Activated CD4-positive, alpha-beta T cell treated with anti-CD3 and anti-CD28 coated beads for 1 hour (primary cell): ENCODE measurements at places on chromosomes 13 and 19.
A peak's percentile ranks its signal among the peaks of the same experiment; 100 is the strongest.

DNA sequence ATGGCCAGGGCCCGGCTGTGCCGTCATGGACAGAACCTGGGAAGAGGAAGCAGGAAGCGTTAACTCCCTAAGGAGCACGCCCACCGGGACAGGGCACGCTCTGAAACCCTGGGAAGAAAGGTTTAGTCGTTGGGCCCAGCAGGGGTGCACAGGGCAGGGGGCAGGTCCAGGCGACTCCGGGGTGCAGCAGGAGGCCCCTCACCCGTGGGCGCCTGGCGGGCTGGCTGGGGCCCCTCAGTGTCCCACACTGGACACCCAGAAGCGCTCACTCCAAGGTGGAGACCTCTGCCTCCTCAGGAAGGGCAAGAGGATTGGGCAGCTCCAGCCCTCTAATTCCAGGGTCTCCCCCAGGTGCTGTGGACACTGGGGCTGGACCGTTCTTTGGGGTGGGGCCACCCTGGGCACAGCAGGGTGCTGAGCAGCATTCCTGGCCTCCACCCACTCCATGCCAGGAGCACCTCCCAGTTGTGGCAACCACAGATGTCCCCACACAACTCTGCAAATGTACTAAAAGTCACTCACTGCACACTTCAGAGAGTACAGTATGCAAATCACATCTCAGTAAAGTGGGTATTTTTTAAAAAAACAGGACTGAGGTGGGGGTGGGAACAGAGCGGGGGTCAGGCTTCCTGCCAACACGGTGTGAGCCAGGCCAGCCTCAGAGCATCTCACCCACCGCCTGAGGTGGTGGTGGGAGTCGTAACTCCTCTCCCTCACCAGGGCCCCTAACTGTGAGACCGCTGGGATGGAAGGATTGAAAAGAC lies 35.2 kb downstream of the PIP5K1C start:
- DNase-seq, result no peak

DNA sequence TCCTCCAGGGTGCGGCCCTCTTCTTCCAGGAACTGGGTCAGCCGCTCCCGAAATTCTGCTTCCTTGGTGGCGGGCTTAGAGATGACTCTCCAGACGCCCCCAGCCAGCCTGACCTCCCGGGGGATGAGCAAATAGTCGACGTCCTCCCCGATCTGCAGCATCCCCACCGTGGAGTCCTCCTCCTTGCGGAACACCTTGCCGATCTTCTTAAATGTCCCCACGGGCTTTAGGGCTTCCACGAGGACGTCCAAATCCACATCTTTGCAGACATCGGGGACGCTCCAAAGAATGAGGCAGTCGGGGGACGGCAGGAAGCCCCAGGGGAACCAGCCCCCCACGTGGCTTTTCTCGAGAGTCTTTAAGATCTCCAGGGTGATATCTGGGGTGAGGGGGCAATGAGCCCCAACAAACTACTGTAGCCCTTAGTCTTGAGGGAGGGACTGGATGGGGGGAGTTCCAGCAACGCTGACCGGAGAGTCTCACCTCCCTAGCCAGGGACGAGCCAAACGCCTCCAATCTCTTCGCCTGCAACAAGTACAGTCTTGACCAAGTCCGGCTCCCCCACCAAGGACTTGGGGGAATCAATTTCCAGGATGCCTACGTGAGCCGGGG lies 608 bp downstream of the CCDC8 start:
- no peak for DNase-seq

- peak; percentile 66 for DNase-seq
These were observed at the start of gene TDRD3 for GRCh38 chr13:60396783-60397703. Gene TDRD3, plus strand, starts transcription at chr13:60397220. Its CDS starts 145 bp downstream, at chr13:60397365.

- DNase-seq, result no peak
These were observed 540.4 kb downstream of the IRS2 start for GRCh38 chr13:109246001-109246400.

DNA sequence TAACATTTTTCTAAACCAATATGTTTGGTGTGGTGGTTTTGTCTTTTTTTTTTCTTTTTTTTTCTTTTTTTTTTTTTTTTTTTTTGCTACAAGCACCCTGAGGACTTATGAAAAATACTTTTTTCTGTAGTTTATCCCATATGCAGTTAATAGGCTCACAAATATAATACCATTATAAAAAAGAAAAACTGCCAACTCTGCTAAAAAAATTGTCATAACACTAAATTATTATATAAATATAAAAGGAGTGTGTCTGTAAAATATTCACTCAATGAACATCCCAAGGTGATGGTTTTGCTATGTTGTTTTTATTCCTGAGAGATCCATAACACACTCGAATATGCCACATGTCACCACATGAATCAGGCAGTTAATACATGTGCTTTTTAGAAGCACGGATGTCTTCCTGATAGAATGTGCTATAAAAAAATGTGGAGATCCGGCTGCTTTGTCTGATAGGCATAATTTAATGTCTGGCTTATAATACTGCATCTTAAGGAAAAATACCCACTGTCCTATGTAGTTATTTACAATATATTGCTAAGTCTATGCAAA lies 110.7 kb upstream of the ZNF507 start:
- no peak for DNase-seq

DNA sequence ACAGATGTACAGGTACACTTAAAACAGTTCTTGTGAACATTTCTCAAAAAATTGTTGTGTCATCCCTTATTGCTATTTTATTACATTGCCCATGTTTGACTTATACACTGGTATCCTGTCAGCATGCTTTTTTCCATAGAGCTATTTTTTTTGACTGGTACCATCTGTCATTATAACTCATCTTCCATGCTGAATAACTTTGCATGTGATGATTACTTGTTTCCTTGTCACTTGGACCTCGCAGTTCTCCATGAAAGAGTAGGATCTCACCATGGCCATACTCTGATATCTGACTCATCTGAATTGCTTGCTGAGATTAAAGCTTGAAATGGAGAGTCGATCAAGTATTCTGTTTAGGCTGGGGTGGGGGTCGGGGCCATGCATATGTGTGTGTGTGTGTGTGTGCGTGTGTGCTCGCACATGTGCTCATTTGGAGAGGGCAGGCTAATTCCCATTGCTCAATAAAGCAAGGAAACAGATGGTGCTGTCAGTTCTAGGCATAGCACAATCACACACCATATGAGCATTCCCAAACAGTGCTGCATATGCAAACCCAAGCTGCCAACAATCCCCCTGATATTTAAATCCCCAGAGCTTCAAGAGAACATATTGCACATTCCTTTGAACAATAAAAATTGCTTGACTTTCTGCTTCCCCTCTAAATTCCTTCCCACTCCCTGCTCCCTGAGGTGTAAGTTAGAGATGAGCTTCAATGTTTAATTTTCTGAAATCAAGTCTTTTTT lies 62.9 kb downstream of the NHLRC3 start:
- no peak for DNase-seq

DNA sequence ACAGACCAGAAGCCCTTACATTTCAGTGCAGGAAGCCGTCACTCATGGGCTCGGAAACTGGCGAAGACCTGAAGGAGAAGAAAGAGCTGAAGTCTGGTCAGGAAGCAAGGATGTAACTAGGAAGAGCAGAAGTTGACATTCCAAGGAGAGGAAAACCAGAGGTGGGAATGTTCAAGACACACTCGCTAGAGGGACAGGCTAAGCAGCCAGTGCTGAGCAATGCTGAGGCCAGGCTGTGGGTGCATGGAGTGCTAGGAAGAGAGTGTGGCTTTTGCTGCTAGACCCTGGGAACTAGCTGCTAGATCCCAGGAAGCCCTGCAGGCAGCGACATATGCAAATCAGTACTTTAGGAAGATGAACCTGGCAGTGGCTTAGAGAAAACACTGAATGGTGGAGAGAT lies 12.1 kb upstream of the URAD start:
- DNase-seq, result no peak

DNA sequence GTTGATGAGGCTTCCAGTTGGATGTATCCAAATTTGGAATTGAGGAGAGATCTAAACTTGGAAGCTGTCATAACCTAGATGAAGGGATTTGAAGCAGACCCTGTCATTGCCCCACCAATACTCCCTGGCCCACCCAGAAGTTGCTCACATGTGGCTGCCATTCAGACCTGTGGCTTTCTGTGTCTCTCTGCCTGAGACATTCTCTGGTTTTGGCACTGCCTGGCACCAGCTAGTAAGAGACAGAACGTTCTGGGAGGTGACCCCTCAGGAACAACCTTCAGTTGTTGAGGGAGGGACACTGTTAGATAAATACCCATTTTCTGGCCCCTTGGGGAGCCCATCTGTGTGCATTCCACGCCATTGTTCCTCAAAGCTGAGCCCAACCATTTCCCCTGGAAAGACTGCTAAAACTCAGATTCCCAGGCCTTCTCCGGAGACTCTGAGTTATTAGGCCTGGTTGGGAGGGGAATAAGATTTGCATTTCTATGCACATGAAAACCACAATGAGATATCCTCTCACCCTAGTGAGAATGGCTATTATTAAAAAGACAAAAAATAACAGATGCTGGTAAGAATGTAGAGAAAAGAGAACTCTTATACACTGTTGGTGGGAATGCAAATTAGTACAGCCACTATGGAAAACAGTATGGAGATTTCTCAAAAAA lies 290.4 kb downstream of the TSHZ3 start:
- DNase-seq, result no peak

DNA sequence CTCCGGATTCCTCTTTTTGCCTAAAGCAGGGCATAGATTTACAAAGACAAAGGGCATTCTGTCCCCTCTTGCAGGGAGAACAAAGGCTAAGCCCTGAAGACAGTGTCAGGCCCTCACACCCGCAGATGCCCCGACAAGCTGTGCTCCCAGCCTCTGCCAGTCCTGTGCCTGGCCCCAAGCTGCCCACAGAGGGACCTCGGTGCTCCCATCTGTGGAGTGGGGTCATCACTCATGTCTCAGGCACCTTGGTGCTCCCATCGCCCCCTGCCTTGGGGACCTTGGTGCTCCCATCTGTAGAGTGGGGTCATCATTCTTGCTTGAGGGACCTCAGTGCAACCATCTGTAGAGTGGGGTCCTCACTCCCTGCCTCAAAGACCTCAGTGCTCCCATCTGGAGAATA lies 24.3 kb downstream of the C13orf46 start:
- no peak for DNase-seq

DNA sequence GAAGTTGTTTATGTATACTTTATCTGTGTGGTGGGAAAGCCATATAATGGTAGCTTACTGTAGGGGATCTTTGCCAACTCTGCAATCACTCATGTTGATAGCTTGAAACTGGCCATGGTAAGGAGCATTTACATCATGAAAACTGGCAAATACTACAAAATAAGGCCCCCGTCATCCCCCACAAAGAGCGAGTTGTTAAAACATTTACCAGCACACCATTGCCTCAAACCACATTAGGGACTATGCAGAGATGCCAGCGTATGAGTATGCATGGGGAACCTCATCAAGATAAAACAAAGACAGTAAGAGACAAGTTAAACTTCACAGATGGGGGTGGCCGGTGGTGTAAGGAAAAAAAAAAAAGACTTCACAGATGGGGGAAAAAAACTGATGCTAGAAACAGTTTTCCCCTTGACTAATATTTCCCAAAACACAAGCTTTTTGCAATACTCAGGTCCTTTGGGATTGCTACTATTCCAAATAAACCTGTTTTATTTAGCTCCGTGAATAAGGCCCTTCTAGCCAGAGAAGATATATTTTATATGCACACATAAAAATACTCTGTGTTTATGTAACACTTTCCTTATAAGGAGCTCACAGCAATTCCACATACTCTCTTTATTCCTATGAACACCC lies 70.6 kb upstream of the SERP2 start:
- DNase-seq, result no peak

DNA sequence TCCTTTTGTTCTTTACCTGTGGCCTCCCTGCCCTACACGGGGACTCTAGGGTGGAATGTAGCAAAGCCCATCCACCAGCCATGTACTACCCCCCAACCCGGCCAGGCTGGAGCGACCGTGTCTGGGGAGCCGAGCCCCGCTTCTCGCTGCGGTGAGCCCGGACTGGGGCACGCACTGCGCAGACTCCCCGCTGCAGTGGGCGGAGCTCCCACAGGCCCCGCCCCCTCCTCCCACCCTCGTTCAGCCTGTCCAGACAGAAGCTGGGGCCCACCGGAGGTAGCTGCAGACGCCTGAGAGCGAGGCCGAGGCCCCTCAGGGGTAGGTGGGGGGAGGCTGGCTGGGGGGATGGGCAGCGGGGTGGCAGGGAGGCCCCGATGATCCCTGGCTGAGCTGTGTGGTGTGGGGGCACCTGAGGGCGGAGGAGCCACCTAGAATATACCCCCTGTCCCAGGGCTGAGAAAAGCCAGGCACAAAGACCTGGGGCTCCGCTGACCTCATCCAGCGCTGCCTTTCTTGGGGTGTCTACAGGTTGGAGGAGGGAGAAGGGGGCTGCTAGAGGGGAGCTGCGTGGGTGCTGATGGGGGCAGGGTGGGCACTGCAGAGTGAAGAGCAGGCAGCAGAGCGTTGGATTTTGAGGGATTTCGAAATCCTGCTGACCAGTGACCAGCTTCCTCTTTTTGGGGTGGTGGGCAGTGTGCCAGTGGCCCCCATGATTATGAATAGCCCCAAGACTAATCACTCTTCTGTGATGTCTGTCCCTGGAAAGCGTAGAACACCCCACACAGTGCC lies 17.3 kb downstream of the PLD3 start:
- no peak for DNase-seq

GRCh38 chr13:83248751-83249150 lies 633.5 kb downstream of the SLITRK1 start:
- DNase-seq, result no peak

DNA sequence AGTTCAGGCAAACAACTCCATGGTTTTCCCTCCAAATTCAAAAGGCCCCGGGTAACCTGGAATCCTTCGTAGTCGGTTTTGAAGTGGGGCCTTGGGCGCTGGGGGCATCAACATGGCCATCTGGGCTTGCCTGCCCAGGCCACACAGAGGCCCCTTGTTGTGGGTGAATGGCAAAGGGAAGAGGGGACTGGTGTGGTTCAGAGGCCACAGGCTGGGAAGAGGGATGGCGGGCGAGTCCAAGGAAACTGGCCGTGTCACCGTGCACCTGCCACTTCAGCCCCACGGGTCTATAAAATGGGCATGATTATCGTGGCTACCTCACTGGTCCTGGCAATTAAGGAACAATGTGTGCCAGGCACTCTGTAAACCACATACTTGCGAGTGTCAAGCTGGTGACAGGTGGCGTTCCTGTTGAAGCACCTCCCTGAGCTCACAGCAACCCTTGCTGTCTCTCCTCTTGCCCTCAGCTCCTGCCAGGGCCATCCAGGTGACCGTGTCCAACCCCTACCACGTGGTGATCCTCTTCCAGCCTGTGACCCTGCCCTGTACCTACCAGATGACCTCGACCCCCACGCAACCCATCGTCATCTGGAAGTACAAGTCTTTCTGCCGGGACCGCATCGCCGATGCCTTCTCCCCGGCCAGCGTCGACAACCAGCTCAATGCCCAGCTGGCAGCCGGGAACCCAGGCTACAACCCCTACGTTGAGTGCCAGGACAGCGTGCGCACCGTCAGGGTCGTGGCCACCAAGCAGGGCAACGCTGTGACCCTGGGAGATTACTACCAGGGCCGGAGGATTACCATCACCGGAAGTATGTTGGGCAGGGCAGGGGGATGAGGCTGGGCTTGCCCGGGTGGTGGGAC lies 1.3 kb downstream of the LSR start:
- no peak for DNase-seq

DNA sequence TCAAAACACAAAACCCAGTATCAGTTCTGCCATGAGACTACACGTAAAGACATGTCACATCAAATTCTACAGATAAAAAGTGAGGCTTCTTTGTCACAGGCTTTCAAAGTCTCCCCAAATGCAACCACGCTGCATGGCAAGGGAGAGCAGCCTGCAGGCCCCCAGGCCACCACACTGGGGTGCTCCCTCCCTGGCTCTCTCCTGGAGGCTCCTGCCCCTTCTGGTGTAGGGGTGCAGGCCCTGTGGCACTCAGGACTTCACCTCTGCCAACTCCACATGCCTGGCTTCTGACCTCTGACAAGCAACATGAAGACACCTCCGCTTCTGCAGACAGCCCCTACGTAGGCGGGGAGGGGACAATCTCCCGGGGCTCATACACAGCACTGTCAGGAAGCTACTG lies 14.3 kb downstream of the AKAP8 start:
- no peak for DNase-seq
